ENCODE measurements at places on chromosomes 5 and 9. TPM values are rescaled to one million over a fixed set of nuclear protein-coding genes. Genes with fewer than 3 reads are reported as not detected.

The ERP44 gene
- 31.8 TPM for total RNA-seq

DNA sequence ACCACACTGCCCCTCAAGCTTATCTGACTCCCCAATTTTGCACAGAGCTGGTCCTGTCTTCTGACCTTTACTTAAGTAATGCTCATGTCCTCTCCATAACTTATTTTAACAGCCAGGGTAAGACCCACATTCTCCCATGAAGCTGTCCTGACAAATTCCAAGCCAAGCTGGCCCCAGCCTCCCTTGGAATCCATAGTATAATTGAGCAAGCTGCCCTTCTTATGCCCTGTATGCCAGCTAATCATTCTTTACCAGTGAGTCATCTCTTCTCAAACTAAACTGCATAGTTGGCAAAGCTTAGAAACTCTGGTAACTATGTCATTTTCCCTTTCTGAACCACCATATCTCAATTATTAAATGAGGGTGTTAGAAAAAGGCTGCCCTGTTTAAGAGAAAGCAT, 92.4 kb downstream of the NFIB start:
- no peaks in the 10 kb centered on the region for H3K27me3 ChIP-seq
- H3K4me3 ChIP-seq: peak overlapping the region; percentile 41
- peak overlapping the region; percentile 83 for H3K27ac ChIP-seq
- peak; percentile 90 for DNase-seq
- peaks cover 34% of the 10 kb centered on the region for H3K36me3 ChIP-seq

The RNF183 gene
- not detected for total RNA-seq

- DNase-seq: no peak
- H3K36me3 ChIP-seq: no peaks in the 10 kb centered on the region
- no peak overlapping the region for H3K27ac ChIP-seq
- H3K4me3 ChIP-seq: no peak overlapping the region
- H3K27me3 ChIP-seq: peaks cover 64% of the 10 kb centered on the region
Measured at GRCh38 chr5:168844016-168844921, 265.1 kb upstream of the PANK3 start.

The IFNA21 gene
- total RNA-seq: not detected

GRCh38 chr5:144173766-144174165, 3.1 kb downstream of the KCTD16 start:
- H3K27ac ChIP-seq: no peak overlapping the region
- H3K36me3 ChIP-seq: peaks cover 3% of the 10 kb centered on the region
- no peaks in the 10 kb centered on the region for H3K27me3 ChIP-seq
- DNase-seq: no peak

GRCh38 chr9:120854596-120855327, 12.0 kb upstream of the PSMD5 start:
- no peak overlapping the region for H3K4me3 ChIP-seq
- no peak for DNase-seq
- no peaks in the 10 kb centered on the region for H3K27me3 ChIP-seq
- H3K36me3 ChIP-seq: peaks cover 20% of the 10 kb centered on the region
- no peaks in the 10 kb centered on the region for H3K4me1 ChIP-seq
- no peak overlapping the region for H3K27ac ChIP-seq

GRCh38 chr5:143674469-143674786, 137.5 kb upstream of the HMHB1 start:
- H3K36me3 ChIP-seq: no peaks in the 10 kb centered on the region
- no peak overlapping the region for H3K4me3 ChIP-seq
- peaks cover 24% of the 10 kb centered on the region for H3K4me1 ChIP-seq
- H3K27ac ChIP-seq: peak overlapping the region; percentile 7
- no peak for DNase-seq

DNA sequence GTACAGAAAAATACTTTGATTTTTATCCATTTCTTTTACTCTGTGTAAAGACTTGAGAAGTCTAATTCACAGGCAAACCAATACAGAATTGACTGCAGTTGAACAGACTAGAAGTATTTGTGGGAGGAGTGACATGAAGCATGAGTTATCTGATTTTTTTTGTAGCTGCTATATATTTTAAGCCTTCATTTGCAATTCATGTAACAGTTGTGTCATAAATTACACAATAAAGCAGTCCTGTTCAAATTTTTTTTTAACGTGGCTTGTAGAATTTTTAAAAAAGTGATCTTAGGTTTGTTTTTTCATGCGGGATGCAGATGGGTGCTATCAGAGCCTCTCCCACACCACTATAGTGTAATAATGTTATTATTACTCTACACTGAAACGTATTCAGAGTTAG, 2.9 kb upstream of the MAML1 start:
- no peaks in the 10 kb centered on the region for H3K27me3 ChIP-seq
- H3K36me3 ChIP-seq: peaks cover 75% of the 10 kb centered on the region
- no peak overlapping the region for H3K4me3 ChIP-seq
- no peak overlapping the region for H3K27ac ChIP-seq

- no peaks in the 10 kb centered on the region for H3K27me3 ChIP-seq
- no peak overlapping the region for H3K4me3 ChIP-seq
- no peak for DNase-seq
Measured at GRCh38 chr9:88291056-88291455, 97.2 kb upstream of the SPIN1 start.

GRCh38 chr9:26313108-26313507, 579.5 kb downstream of the CAAP1 start:
- H3K27ac ChIP-seq: no peak overlapping the region
- H3K27me3 ChIP-seq: peaks cover 18% of the 10 kb centered on the region
- H3K4me3 ChIP-seq: no peak overlapping the region

The BASP1 gene
- total RNA-seq: 84.5 TPM

The GGTA1 gene
- total RNA-seq: not detected

DNA sequence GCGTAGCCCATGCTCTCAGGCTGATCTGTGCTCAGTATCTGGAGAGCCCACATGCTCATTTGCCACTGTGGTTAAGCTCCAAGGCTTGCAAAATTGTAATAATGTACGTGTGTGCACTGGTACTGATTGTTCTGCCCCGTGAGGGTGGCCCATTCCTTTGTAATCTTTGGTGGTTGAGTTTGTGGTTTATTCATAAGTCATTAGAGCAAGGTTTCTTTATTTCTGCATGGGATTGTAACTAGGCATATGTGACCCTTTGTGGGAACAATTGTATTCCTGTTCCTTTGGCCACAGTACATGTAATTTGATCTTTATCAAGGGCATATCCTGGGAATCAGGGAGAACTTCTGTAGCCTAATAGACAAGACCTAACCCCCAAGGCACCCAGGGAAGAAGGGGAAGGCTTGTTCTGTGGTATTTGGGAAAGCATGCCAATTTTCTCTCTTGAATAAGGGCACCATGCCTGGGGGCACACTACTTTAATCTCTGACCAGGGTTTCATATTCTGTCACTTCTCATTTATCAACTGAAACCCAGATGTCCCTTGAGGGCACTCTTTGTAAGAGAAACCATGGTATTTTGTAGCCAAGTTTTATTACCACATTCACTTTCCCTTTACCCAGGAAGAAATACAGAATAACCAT, 74.6 kb downstream of the NPR3 start:
- peak; percentile 91 for DNase-seq
- no peaks in the 10 kb centered on the region for H3K36me3 ChIP-seq
- H3K4me1 ChIP-seq: peaks cover 15% of the 10 kb centered on the region
- H3K4me3 ChIP-seq: peak overlapping the region; percentile 18
- no peaks in the 10 kb centered on the region for H3K27me3 ChIP-seq

GRCh38 chr5:159730285-159730684, 186.0 kb upstream of the ADRA1B start:
- H3K27me3 ChIP-seq: peaks cover 13% of the 10 kb centered on the region
- DNase-seq: no peak
- no peak overlapping the region for H3K4me3 ChIP-seq
- H3K36me3 ChIP-seq: no peaks in the 10 kb centered on the region
- no peaks in the 10 kb centered on the region for H3K4me1 ChIP-seq
- H3K27ac ChIP-seq: no peak overlapping the region

The KIF12 gene
- not detected for total RNA-seq

The CYSRT1 gene
- total RNA-seq: 1.4 TPM

GRCh38 chr5:161925960-161926359, 78.0 kb downstream of the GABRA1 start:
- H3K4me1 ChIP-seq: no peaks in the 10 kb centered on the region
- H3K27me3 ChIP-seq: peaks cover 66% of the 10 kb centered on the region
- peak; percentile 21 for DNase-seq
- no peak overlapping the region for H3K27ac ChIP-seq
- no peaks in the 10 kb centered on the region for H3K36me3 ChIP-seq

DNA sequence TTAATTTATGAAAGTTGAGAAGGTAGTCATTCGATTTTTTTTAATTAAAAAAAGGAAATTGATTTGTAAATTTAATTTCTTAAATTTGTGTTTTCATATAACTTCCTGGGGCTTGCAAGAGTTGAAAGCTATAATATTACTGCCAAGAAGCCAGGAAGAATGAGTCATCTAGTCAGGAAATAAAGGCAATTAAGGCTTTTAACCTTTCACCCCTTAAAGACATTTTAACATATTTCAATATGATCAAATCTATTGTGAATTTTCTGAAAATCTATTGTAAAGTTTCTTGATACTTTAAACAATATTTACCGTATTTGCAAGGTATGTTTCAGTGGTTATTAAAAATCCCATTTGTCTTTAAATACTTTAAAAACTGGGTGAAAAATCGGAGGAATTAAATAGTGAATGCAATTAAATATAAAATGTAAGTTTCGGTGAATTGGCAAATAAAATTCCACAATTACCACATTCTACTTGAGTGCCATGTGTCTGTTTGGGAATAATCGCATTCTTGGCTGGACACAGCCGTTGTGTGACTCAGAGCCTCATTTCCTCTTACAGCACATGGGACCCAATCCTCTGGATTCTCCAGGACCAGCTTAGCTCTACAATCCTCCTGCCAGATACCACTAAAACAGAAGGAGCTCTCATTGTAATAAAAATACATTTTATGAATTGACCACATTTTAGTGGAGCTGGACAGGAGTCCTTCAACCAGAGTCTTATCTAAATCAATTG, 310.7 kb downstream of the HCN1 start:
- H3K4me3 ChIP-seq: peak overlapping the region; percentile 24
- H3K36me3 ChIP-seq: no peaks in the 10 kb centered on the region
- peak; percentile 92 for DNase-seq
- H3K27me3 ChIP-seq: no peaks in the 10 kb centered on the region
- peak overlapping the region; percentile 70 for H3K27ac ChIP-seq

The LRRC19 gene
- total RNA-seq: not detected

GRCh38 chr5:97043511-97043910, 98.9 kb downstream of the LIX1 start:
- DNase-seq: no peak
- no peak overlapping the region for H3K4me3 ChIP-seq
- H3K4me1 ChIP-seq: no peaks in the 10 kb centered on the region
- H3K27ac ChIP-seq: no peak overlapping the region
- H3K36me3 ChIP-seq: no peaks in the 10 kb centered on the region

DNA sequence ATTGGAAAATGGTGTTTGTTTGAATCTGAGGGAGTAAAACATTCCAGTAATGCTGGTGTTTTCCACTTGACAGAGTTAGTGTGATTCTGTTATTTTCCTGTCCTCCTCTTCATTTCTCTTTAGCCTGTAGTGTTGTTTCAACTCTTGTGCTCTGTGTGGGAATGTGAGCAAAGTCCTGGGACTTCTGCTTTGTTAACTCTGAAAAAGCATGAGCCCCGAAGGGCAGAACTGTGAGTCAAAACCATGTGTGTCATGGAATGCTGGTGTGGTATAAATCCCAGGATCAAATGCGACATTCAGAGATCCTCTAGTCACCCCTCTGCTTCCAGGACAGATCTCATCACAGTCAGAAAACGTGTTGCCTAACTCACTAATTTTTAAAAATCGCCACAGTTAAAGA, 8.9 kb downstream of the F2R start:
- no peak overlapping the region for H3K4me3 ChIP-seq
- peaks cover 9% of the 10 kb centered on the region for H3K4me1 ChIP-seq
- H3K36me3 ChIP-seq: peaks cover 44% of the 10 kb centered on the region

The RNF44 gene
- total RNA-seq: 60.1 TPM

The ZNF454 gene
- total RNA-seq: not detected

GRCh38 chr9:90915693-90916092, 114.1 kb downstream of the SYK start:
- DNase-seq: peak; percentile 54
- no peaks in the 10 kb centered on the region for H3K27me3 ChIP-seq
- H3K36me3 ChIP-seq: no peaks in the 10 kb centered on the region

GRCh38 chr5:67095346-67096171, 101.0 kb downstream of the CD180 start:
- peaks cover 27% of the 10 kb centered on the region for H3K4me1 ChIP-seq
- peak overlapping the region; percentile 24 for H3K4me3 ChIP-seq
- H3K27me3 ChIP-seq: no peaks in the 10 kb centered on the region
- H3K27ac ChIP-seq: peak overlapping the region; percentile 94

GRCh38 chr9:134046894-134047681, 20.7 kb downstream of the BRD3 start:
- H3K27ac ChIP-seq: no peak overlapping the region
- no peak for DNase-seq
- H3K4me1 ChIP-seq: no peaks in the 10 kb centered on the region
- no peak overlapping the region for H3K4me3 ChIP-seq
- peaks cover 58% of the 10 kb centered on the region for H3K36me3 ChIP-seq

GRCh38 chr9:95005278-95006143, 279.0 kb downstream of the AOPEP start:
- peak overlapping the region; percentile 85 for H3K4me3 ChIP-seq
- peaks cover 35% of the 10 kb centered on the region for H3K4me1 ChIP-seq
- H3K27ac ChIP-seq: peak overlapping the region; percentile 97
- H3K27me3 ChIP-seq: no peaks in the 10 kb centered on the region

The LCN9 gene
- not detected for total RNA-seq

GRCh38 chr5:37685816-37686215, 154.0 kb downstream of the GDNF start:
- no peak overlapping the region for H3K27ac ChIP-seq
- H3K36me3 ChIP-seq: peaks cover 13% of the 10 kb centered on the region
- H3K27me3 ChIP-seq: no peaks in the 10 kb centered on the region

The QRFP gene
- not detected for total RNA-seq

The AGXT2 gene
- not detected for total RNA-seq

The SPEF2 gene
- total RNA-seq: 5.3 TPM

The LMAN2 gene
- total RNA-seq: 221 TPM

GRCh38 chr5:126002222-126002897, 420.8 kb upstream of the GRAMD2B start:
- DNase-seq: peak; percentile 86
- no peaks in the 10 kb centered on the region for H3K27me3 ChIP-seq
- peaks cover 36% of the 10 kb centered on the region for H3K4me1 ChIP-seq
- peak overlapping the region; percentile 57 for H3K4me3 ChIP-seq

GRCh38 chr9:38421498-38422211, 2.6 kb downstream of the IGFBPL1 start:
- H3K27me3 ChIP-seq: peaks cover 20% of the 10 kb centered on the region
- H3K4me3 ChIP-seq: no peak overlapping the region
- no peak overlapping the region for H3K27ac ChIP-seq
- H3K36me3 ChIP-seq: no peaks in the 10 kb centered on the region
- no peaks in the 10 kb centered on the region for H3K4me1 ChIP-seq
- DNase-seq: no peak

- no peak overlapping the region for H3K4me3 ChIP-seq
- no peaks in the 10 kb centered on the region for H3K27me3 ChIP-seq
- H3K27ac ChIP-seq: no peak overlapping the region
- no peak for DNase-seq
Measured at GRCh38 chr5:130706696-130707095, 458.4 kb downstream of the HINT1 start.
